ENCODE measurements at places on chromosomes 3 and 15.

- DNase-seq = no peak
Measured at GRCh38 chr15:100891307-100892012, 11.8 kb downstream of the ALDH1A3 start.

DNA sequence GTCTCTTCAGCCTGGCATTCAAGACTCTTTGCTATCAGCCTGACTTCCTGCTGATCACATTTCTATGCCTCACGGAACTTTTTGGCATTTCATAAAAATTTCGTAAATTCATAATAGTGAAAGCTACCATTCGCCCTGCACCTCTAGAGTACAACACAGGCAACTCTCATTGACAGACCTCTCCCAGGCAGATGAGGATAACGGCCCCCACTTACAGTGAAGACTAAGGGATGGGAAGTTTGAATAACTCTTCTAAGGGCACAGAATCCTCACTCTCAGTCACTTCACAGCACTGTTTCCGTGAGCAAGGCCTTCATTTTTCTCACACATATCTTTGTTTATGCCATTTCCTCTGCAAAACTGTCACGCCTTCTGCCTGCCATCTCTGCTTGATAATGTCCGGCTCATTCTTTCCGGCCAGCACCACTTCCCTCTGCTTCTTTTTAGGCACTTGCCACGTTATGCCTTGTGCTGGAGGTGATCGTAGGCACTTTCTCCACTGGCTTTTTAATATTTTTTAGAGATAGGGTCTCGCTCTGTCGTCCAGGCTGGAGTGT is 224.1 kb upstream of the HES1 start:
- DNase-seq = no peak

- DNase-seq = no peak
Measured at GRCh38 chr3:140387244-140387643, 290.6 kb upstream of the TRIM42 start.

- DNase-seq = peak; percentile 51
Measured at GRCh38 chr15:76286271-76286879, 24.9 kb downstream of the ETFA start.

DNA sequence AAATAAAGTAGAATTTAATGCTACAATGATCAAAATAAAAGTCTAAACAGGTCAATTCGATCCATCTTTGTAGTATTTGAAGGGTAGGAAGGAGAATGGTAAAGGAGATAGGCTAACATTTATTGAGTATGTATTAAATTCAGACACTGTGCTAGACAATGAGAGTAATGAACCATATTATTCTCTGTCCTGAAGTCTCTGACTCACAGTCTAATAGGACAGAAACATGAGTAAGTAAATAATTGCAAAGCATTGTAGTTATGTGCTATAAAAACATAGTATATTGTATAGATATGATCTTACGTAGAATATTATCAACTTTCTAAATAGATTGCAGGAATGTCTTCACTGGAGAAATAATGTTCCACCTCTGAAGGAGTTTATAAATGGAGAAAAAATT is 64.5 kb downstream of the MDFIC2 start:
- no peak for DNase-seq

- no peak for DNase-seq
Measured at GRCh38 chr3:39727415-39727814, 82.0 kb upstream of the MYRIP start.

- DNase-seq = no peak
Measured at GRCh38 chr3:156358232-156358631, 196.7 kb downstream of the SSR3 start.

DNA sequence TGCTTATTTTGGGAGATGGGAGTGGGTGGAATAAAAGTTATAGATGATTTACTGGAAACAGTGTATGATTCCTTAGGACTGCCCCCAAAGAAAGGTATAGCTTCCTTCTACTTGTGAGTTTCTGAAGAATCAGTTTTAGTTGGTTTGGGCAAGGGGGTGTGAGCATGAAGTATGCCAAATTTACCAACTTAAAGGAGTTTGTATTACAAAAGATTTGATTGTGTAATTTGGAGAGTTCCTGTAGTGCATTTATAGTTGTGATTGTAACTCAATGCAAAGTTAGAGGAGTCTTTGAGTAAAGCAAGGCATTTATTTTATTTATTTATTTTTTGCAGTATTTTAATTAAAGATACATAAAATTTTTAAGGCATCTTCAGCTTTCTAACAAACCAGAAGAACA is 42.8 kb downstream of the TSC22D2 start:
- no peak for DNase-seq

DNA sequence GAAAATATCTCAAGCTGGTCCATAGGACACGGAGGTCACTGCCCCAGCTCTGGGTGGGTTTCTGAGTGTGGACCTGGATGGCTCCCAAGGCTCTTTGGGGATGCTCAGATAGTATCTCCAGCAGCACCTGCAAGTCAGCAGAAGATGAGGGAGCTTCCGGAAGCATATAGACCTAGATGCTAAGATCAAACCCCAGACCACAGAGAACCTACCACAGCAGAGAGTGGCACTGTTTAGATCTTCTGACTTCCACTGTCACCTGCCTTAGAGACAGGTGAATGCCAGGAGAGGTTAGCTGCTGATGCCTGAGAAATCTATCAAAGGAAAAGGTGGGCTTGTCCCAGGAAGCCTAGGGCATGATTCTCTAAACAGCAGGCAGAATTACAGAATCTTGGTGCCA is 105.7 kb upstream of the TRPM1 start:
- no peak for DNase-seq

DNA sequence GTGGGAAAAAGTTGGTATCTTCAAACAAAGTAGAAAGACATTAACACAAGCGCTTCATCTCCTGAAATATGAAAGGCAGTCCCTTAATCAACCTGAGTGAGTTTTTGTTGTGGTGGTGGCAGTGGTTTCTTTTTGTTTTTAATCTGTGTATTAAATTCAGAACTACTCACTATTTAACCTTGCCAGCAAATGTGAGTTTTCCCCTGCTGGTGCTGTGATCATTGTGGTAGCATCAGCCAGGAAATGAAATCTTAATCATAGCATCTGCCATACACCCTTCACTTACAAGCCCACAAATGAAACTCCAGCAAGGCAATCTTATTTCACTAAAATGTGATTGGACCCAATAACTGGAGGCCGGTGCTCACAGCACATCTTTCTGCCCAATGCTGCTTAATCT is 229.7 kb downstream of the SHOX2 start:
- no peak for DNase-seq

DNA sequence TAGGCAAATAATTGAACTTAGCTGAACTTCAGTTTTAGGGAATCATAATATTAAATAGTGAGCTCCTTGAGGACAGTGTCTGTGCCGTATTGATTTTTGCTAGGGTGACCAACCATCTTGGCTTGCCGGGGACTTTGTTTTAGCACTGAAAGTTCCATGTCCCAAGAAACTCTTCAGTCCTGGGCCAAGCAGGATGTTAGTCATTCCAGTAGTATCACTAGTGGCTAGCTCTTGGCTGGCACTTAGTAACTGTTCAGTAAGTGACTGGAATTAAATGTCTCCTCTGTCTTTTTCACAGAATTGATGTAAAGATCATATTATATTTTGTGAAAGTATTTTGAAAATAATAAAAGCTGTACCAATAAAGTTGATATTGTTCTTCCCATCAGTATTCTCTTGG is 42.3 kb downstream of the RSRC1 start:
- DNase-seq = peak; percentile 43

- no peak for DNase-seq
Measured at GRCh38 chr3:8482263-8482662, 19.4 kb upstream of the LMCD1 start.

- DNase-seq = no peak
Measured at GRCh38 chr3:29083676-29084075, 197.2 kb upstream of the RBMS3 start.

- no peak for DNase-seq
Measured at GRCh38 chr3:150132101-150132749, 161.5 kb upstream of the PFN2 start.

- DNase-seq = no peak
Measured at GRCh38 chr3:50264964-50265485, 3.9 kb upstream of the SEMA3B start.

GRCh38 chr3:103367481-103367880 is 932.7 kb downstream of the ZPLD1 start:
- no peak for DNase-seq

DNA sequence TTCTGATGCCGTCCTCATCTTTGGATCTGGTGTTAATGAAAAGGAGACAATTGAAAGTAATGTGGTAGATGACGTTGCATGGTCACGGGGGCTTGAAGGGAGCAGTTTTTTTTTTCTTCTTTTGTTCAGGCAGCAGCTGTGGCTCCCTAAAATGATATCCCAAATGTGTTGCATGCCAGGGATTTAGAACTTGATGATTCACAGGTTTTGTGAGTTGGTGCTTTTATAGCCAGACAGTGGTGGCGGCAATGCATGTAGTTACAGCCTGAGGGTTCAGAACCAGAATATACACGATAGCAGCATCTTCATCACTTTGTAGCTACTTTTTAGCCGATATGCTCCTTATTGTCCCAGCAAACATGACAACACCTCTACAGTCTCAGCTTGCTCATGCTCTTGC is 133.4 kb downstream of the CHST2 start:
- DNase-seq = no peak

- no peak for DNase-seq
Measured at GRCh38 chr15:86849558-86850285, 770.1 kb downstream of the AGBL1 start.

DNA sequence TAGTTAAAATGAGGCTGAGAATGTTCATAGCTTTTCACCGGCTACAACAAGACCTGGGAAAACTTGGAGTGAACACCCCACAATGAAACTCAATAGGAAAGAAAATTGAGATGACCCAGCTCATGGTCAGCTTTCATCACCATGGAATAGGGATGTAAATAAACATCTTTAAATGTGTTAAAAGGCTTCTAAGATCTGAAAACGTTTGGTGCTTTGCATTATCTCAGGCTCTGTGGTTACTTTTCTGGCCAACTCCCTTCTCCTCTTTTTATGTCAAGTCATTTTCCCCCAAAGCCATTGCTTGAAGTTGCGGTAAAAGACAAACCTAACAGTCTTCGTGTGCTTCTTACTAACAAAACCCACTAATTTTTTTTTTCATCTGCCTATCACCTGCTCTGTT is 195.8 kb downstream of the MECOM start:
- no peak for DNase-seq

GRCh38 chr3:54714035-54714434 is 213.8 kb downstream of the LRTM1 start:
- no peak for DNase-seq

GRCh38 chr3:130939753-130940152 is 45.9 kb downstream of the ATP2C1 start:
- DNase-seq = no peak

- DNase-seq = no peak
Measured at GRCh38 chr3:171159822-171160157, 133.3 kb upstream of the SLC2A2 start.

- DNase-seq = no peak
Measured at GRCh38 chr15:58556028-58556361, 124.2 kb downstream of the LIPC start.

DNA sequence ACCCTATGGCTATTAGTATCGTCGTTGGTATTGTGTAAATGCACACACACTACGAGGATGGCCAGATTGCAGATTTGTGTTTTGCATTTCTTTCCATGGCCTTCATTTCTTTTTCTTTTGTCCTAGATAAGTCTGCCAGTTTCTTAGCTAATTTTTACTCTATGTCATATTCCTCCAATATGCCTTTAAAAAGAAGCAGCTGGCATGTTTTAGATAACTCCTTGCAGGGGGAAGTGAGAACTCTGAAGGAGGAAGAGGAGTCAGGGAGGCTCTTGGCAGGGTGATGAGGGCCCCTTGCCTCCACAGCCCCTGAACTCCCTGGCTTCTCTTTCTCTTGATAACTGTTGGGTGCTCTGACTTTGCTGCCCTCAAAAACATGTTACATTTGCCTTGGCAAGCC is 244.0 kb downstream of the GABRG3 start:
- no peak for DNase-seq

DNA sequence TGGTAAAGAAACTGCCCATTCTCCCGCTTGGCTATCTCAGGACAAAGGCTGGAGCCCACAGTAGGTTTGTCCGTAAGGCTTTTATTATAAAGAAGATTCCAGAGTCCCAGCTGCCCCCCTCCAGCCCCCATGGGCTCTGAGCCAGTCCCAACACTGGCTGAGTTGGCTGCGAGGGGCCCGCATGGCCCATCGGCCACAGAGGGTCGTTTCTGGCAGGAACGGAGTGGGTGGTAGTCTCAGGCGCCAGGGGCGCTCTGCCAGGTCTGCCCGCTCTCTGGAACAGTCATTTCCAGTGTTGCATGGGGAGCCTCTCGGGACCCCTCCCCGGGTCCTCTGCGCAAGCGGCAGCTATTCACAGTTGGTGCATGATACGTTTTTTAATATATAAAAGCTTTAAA is 12.2 kb downstream of the H1-8 start:
- DNase-seq = no peak

DNA sequence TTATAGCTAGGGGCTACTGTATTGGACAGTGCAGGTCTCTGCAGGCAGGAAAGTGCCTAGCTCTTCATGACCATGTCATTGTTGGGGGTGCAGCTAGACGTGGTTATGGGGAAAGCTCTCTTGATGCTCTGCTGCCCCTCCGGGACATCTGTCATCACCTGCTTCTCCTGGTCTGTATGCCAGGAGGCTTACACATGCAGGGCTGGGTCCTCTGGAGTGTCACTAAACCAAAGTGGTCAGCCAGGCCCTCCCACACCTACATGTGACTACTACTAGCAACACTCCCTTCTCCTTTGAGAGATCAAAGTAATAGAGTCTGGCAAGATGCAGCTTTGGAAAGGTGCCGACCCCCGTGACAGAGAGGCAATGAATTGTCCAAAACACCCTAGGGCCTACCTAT is 98.5 kb downstream of the SST start:
- no peak for DNase-seq

DNA sequence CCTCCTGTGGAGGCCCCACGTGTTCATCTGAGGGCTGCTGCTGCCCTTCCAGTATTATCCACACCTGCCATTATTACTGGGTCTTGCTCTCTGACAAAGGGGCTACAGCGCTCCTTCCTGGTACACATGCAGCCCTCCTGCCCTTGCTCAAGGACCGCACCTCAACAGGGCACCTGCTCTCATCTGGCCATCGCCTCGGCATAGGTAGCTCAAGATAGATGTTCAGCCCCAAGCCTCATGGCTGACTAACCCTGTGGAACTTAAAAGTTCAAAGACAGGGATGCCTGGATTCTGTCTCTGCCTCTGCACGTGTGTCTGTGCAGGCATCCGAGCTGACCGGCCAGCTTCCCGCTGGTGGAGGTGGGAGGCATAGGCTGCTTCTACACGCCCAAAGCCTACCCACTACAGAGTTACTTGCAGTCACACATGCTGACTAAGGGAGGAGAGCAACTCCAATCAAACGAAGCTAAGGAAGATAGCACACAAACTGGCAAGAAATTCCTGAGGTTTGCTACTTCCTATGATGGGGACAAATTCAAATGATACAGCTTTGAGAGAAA is 152.5 kb upstream of the ATP10A start:
- DNase-seq = no peak

- DNase-seq = no peak
Measured at GRCh38 chr15:24823473-24823872, 131.3 kb upstream of the SNRPN start.

GRCh38 chr3:136909187-136909586 is 47.2 kb downstream of the NCK1 start:
- no peak for DNase-seq

GRCh38 chr15:95624616-95625361 is 705.7 kb upstream of the NR2F2 start:
- DNase-seq = no peak

GRCh38 chr3:45104715-45105711 is 41.2 kb downstream of the CDCP1 start:
- DNase-seq = no peak
